Liver (tissue), 10 donors: ENCODE measurements at places on chromosomes 6 and 20. TPM values are rescaled to one million over a fixed set of nuclear protein-coding genes. Genes with fewer than 3 reads are reported as not detected.

DNA sequence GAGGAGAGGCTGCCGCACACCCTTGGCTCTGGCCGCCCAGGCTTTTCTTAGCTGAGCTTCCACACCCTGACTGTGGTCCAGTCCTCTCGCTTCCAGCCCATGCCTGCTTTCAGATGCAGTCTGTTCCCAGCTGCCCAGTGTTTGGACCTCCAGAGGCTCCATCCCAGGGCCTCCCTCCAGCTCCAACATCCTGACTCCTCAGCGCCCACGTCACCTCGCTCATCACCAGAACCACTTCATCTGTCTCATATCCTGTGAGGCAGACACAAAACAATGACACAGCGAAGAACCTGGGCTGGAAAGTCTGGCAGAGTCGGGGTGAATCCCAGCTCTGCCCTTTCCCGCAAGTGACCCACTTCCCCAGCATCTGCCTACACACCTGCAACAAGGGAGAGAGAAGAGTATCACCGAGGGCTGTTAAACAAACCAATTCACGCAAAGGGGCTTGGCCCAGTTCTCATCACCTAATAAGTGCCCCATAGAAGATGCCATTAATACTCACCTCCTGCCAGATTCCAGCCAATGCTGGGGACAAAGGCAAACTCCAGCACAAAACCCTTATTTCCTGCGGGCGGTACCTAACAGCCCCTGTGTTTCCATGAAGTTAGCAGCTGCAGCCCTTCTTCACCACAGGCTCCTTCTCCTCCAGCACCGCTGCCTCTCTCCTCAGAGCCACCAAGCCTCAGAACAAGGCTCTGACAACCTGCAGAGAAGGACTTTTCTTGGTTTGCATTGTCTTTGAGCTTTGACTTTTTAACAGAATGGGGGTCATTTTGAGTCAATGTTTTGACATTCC lies 133.4 kb upstream of the CDH4 start:
- no peak for DNase-seq

DNA sequence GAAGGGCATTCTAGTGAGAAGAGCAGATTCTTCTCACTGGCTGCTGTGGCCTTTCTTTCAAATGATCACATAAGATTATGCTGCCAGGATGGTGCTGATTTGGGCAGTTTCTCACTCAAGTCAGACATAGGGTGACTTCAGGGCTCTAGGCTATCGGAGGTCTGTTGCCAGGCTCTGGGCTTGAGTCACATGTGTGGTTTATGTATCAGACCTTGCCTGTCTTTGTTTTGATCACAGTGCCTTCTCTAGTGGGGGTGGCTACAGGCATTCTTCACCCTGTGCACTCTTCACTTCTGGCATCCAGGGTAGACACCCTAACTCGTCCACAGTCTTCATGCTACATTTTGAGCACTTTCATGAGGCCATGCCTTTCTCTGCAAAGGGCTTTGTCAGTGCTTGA lies 823.7 kb upstream of the MAN1A1 start:
- DNase-seq = no peak

DNA sequence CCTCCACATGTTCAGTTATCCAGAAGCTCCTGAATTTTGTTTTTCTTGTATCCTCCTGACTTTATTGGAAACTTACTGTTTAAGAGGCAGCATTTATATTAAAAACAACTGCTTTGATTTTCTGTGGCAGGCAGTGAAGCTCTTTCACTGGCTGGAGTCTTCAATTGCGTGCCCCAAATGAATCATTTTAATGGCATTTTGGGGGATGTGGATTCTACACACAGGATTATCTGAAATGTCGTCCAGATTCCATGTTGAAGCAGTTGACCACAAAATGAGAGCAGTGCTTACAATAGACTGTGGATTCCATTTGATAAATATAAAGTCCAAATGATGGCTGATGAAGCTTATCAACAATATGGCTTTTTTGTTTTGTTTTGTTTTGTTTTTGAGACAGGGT lies 41.0 kb upstream of the HIVEP1 start:
- DNase-seq = no peak

DNA sequence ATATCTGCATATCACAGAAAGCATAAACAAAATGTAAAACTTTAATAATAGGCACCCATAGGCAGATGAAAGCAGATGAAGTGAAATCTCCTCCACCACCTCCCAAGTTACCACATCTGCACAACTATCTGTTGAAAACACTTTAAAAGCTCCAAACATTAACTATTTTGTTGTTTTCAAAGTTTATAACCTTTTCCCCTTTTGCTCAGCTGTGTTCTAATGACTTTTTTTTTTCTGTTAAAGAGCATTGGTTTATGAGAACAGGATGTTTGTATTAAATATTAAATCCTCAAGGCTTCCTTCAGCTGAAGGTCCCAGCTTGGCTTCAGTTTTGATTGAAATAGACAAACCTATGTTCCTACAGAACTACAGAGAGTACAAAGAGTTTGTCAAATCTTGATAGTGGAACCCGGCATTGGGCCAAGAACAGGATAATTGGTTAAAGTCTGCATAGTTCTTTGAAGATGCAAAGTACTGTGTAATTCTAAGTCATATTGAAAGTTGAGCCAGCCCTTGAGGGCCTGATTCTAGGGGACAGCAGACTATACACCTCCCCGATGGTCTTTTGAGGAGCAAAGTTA lies 255.1 kb upstream of the JAG1 start:
- DNase-seq = no peak

GRCh38 chr6:83442752-83443151 lies 11.9 kb upstream of the ME1 start:
- no peak for DNase-seq

DNA sequence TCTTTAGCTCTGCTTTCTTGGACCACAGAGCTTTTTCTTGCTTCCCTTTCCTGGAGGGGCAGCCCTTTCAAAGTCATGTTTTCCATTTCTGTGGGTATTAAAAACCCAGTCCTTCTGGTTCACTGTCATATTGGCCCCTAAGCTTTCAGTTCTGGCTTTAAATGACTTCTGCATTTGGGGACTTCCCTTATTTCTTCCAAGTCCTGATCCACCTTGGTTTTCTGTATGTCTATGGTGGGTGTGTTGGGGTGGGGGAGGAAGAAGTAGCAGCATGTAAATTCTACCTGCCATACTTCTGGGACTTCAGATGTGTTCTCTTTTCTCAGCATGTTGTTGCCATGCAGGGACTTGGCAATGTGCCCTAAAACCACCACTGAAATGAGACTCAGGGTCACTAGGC lies 77.1 kb upstream of the EMILIN3 start:
- DNase-seq = no peak

DNA sequence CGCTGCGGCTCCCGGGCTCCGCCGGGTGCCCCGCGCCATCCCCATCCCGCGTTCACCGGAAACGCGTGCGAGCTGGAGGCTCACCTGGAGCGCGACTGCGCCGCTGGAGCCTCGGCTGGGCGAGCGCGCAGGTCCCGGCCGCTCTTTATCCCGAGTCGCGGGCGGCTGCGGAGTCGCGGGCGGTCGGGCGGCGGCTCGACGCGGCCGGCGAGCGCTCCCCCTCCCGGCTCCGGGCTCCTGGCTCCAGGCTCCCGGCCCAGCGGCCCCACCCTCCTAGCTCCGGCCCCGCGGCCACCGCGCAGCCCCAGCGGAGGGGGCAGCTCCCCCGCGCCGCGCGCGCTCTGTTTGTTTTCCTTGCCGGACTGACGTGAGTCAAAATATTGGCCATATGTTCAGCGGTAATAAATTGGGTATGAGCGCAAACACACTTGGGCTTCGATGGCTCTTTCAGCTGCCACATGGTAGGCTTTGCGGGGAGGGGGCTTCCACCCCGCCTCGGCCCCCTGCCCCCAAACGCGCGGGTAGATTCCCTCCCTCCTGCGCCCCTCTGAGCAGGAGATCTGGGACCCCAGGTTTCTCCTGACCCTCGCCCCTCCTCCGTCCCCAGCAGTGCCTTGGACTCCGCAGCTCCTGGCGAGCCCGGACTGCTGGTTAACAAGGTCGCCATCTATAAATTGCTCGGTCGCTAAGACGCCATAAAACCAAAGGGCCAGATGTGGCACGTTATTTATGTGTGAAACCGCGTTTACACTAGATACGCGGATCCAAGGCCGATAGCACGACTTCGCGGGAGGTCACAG lies 8.8 kb upstream of the NKX2-2 start:
- DNase-seq = no peak

- no peak for DNase-seq
Measured at GRCh38 chr20:3011752-3012151, 31.7 kb upstream of the GNRH2 start.

DNA sequence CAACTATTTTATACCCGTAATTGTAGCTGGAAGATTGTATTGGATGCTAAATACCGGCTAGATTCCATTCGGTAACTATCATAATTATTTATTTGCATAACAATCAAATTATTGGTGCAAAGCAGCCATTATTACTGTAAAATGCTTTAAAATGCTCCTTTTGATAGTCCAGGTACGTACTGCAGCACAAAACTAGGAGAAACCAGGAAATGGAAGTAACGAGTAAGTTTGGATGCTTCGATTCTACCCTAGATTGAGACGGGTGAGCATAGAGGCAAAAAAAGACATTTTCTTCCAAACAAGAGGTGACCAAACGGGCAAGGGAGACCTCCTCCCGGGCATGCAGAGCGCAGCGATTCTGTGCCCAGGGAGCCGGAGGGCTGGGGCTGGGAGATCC lies 469 bp upstream of the XRN2 start:
- no peak for DNase-seq

The COL21A1 gene
- total RNA-seq = 0.50 TPM

The ARFGEF2 gene
- 22.0 TPM for total RNA-seq

The FRK gene
- total RNA-seq = 5.7 TPM
